ENCODE measurements at places on chromosomes 1 and 21.

DNA sequence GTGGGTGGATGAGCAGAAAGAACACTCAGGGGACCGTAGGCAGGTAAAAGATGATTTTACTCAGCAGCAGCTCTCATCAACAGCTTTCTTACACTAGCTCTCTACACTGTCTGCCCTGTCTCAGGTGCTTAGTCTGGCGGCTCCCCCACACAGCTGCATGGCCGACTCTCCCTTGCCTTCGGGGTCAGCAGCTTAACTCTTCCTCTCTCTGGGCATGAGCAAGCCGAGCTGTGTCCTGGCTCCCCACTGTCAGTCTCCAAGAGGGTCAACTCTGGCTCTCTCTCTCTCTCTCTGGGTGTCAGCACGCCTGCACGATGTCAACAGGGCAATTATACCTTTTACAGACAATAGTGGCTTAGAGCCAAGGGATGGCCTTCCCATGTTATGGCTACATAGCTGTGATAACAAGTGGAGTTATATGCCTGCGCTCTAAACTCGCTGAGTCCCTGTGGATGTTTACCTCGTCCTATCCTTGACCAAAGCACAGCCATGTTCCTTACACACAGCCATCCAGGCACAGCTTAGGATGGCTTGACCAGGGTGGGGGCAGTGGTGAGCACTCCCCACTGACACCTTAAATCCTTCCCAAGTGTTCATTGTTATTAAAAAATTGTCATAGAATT is 3.1 kb upstream of the BCL10 start:
- DNase-seq: peak; percentile 17

GRCh38 chr1:56948403-56949023 is 17.3 kb downstream of the C8B start:
- no peak for DNase-seq

GRCh38 chr1:8226747-8227146 is 91.2 kb upstream of the SLC45A1 start:
- DNase-seq: no peak

GRCh38 chr1:160407839-160408801 is 7.8 kb downstream of the VANGL2 start:
- DNase-seq: no peak

DNA sequence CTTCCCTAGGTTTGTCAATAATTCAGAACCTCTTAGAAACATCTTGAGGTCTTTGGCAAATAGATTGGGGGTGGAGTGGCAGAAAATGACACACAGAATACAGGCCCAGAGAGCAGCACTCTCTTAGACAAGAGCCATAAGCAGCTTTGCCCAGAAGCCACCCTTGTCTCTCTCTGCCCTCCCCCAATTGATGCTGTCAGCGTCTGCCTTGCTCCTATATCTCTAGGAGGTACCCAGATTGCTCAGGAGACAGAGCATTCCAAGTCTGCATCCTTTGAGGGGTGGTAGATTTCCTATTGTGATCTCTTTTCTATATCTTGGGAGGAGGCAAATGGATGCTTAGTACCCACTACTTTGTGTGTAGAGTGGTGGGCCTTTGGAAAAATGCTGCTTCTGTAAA is 1.8 kb downstream of the RGL1 start:
- DNase-seq: no peak

GRCh38 chr1:53622531-53622930 is 116.4 kb downstream of the GLIS1 start:
- no peak for DNase-seq

- no peak for DNase-seq
Observed at GRCh38 chr1:160739098-160739511, at the start of gene SLAMF7. SLAMF7 (plus strand) TSS chr1:160739247; CDS start chr1:160739302, 55 bp downstream.

DNA sequence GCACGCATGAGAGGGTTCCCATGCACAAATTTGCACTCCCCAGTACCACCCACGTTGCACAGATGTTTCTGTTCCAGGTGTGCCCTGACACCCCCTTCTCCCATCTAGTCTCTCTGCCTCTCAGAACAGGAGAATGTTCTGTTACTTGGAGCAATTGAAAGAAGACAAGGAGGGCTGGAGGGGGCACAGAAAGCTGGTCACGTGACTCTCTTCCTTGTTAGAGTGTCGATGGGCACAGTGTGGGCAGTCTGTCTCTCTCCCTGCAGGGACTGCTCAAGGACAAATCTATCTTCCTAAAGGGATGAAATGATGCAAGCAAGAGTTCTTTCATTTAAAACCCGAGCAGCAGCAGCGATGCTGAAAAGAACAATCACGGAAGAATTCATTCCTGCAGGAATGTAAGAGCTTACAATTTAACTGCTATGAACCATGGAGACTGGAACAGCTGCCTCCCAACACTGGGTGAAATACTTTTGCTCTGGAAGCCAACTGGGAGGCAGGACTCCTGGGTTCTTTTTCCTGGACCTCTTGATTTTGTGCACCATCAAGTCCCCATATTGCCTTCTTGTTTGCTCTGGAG is 7.3 kb upstream of the KCNA10 start:
- DNase-seq: no peak

DNA sequence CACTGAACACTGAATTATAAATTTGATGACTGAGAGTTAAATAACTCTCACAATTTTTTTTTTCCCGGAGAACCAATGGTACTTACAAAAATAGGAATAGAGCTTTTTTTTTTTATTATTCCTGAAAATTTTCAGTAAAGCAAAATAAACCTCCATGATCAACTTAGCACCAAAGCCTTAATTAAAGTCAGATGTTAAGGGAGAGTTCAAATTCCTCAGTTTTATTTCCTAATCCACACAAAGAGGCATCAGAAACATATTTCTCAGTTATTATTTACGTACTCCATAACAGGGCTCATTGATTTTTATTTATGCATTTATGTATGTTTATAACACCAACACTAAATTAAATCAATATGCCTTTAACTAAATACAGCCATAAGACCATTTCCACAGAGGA is 55.5 kb downstream of the PLPPR5 start:
- DNase-seq: no peak

DNA sequence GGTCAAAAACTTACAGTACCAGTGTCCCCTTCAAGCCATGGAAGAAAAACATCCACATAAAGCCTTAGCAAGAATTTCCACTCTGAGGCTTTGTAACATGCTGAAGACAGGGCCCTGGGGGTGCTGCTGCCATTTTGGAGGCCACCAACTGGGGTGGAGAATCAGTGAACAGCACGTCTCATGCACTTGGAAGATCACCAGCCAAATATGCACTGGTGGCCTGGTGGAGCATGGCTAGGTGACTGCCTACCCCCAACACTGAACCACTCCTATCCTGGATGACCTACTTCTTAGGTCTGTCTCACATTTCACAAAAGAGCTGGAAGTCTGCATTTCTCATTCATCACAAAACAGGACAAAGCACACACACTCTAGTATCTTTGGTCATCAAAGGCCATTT is 126.4 kb downstream of the COL24A1 start:
- no peak for DNase-seq

- no peak for DNase-seq
Observed at GRCh38 chr1:53552146-53552861, 93.1 kb downstream of the DMRTB1 start.

DNA sequence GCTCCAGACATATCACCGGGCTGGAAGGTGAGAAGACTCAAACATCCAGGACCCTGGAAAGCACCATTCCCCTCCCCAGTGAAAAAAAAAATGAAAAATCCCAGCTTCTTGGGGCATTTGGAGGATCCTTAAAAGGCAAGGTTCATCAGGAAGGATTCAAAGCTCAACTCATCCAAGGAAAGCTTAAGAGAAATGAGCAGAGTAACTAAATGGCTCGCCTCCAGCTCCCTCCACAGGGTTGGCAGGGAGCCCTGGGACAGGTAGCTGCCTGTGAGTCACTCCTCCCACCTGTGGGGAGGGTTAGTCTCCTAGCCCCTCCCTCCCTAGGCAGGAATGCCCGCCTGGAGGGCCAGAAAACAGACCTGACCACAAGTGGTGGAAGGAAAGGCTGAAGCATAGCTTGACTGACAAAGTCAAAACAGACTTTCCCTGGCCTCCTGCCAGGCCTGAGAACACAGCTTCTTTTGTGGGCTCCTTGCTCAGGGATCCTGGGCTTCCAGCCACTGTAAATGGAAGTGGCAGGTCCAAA is 712 bp upstream of the LAMB3 start:
- DNase-seq: peak; percentile 45

- peak; percentile 77 for DNase-seq
Observed at GRCh38 chr21:31866077-31866511, 6.7 kb upstream of the HUNK start.

DNA sequence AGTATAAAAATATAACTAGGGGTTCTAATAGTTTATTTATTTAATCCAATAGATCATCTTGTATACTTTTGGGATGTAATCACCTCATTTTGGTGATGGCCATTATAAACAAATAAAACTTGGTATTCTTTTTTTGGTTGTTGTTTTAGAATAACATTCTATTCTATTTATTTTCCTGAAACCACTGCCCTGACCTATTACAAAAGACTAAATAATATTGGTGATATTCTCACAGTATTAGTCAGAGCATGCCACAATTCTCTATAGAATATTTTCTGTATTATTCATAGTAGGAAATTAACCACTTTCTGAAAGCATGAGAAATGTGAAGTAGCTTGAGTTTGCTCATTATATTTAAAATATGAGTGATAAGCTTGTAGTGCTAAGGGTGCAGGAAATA is 54.1 kb upstream of the LRRC7 start:
- no peak for DNase-seq

DNA sequence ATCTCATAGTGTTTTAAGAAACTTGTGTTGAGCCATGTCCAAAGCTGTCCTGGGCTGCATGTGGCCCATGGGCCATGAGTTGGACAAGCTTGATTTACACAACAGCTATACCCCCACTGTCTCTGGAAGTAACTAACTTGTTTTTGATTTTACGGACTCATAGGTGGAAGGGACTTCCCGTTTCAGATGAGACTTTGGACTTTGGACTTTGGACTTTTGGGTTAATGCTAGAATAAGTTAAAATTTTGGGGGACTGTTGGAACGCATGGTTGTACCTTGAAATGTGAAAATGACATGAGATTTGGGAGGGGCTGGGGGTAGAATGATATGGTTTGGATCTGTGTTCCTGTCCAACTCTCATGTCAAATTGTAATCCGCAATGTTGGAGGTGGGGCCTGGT is 52.6 kb upstream of the ZSWIM5 start:
- DNase-seq: no peak

DNA sequence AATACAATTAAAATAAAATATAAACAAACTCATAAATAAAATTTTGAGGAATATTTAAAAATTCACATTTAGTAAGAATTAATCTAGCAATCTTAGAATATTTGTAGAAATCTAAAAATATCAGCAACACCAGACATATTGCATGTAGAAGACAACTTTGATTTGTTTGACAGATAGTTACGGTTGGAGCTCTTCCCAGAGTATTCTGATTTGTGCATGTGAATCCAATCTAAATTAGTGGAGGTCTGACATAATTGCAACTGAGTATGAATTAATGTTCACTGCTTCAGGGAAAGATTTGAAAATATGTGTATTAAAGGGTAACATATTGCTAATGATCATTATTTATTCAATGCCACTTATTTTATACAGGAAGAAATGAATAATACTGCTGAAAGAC is 1546.2 kb downstream of the BRINP3 start:
- no peak for DNase-seq

DNA sequence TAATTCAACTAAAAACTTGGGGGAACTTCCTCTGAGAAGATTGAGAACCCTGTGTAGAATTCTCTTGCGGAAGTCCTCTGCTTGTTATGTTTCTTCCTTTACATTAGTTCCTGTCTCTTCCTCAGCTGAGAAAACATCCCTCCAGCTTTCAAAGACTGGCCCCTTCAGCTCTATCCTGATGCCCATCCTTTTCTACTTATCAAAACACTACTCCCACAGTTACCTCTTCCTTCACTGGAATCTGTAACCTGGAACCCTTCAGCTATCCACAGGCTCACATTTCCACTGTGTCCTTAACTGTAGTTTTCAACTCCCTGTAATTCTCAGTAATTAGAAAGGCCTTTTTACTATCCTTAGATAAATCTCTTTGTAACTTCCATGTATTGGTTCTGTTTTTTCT is 6.0 kb upstream of the DEDD start:
- no peak for DNase-seq

DNA sequence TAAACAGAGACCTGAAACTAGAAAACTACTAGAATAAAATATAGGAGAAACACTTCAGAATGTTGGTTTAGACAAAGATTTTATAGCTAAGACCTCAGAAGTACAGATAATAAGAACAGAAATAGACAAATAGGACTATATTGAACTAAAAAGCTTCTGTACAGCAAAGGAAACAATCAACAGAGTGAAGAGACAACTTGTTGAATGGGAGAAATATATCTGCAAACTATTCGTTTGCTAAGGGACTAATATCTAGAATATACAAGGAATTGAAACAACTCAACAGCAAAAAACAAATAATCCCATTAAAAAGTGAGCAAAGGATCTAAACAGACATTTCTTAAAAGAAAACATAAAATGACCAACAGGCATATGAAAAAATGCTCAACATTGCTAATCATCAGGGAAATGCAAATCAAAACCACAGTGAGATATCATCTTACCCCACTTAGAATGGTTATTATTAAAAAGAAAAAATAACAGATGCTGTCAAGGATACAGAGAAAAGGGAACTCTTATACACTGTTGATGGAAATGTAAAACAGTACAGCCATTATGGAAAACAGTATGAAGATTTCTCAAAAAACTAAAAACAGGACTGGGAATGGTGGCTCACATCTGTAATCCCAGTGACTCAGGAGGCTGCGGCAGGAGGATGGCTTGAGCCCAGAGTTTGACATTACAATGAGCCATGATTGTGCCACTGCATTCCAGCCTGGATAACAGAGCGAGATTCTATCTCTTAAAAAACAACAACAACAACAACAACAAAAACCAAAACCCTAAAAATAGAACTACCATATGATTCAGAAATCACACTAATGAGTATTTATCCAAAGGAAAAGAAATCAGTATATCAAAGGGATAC is 37.3 kb upstream of the ZSWIM5 start:
- DNase-seq: no peak

GRCh38 chr1:10160907-10161490 is 49.4 kb upstream of the KIF1B start:
- no peak for DNase-seq

DNA sequence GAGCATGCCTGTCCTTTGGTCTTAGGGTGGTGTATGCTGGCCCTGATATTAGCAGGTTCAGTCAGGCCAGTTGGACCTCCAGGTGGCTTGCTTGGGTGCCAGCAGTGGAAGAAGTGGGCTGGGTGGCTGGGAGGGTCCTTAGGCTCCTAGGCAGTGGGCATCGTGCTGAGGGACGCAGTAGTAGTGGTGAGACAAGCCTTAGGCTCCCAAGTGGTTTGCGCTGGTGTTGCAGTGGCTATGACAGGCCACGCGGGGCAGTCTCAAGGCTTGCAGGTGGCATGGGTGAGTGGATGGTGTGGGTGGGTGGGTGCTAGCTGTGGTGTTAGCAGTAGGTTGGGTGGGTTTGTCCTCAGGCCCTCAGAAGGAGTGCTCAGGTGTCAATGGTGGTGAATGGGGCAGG is 162.3 kb downstream of the FMN2 start:
- no peak for DNase-seq
